ENCODE measurements at places on chromosomes 7 and 10. TPM values are rescaled to one million over a fixed set of nuclear protein-coding genes. Genes with fewer than 3 reads are reported as not detected.

GRCh38 chr7:134504660-134505164 is 22.7 kb upstream of the AKR1B10 start:
- DNase-seq = no peak

- DNase-seq = peak; percentile 23
Observed at GRCh38 chr7:98418636-98419315, 17.9 kb upstream of the BAIAP2L1 start.

- no peak for DNase-seq
Observed at GRCh38 chr7:138727336-138728099, 26.4 kb upstream of the SVOPL start.

GRCh38 chr10:65950075-65950474 is 975.8 kb upstream of the LRRTM3 start:
- DNase-seq = no peak

- no peak for DNase-seq
Observed at GRCh38 chr7:102925976-102926782, 13.4 kb downstream of the LRRC17 start.

DNA sequence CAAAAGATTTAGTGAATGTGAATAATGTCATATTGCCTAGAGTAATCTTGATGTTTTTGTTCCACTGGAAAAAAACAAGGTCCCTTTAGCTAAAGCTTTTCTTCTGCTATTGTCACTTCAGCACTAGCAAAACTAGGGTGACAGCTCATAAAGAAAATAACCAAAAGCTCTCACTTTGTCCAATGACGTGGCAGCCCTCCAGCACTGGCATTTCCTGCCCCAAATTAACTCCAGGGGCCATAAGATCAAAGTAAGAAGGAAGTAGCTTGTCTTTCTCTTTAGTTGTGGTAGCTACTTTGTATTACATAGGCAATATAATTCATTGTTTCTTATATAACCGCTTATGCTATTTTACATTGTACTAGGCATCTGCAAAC is 47.3 kb downstream of the LRRN3 start:
- DNase-seq = peak; percentile 78

- DNase-seq = no peak
Observed at GRCh38 chr10:33386926-33387325, 52.5 kb upstream of the NRP1 start.

- no peak for DNase-seq
Observed at GRCh38 chr10:4151466-4151865, 366.5 kb upstream of the KLF6 start.

- no peak for DNase-seq
Observed at GRCh38 chr7:80482950-80483349, 28.9 kb downstream of the GNAT3 start.

DNA sequence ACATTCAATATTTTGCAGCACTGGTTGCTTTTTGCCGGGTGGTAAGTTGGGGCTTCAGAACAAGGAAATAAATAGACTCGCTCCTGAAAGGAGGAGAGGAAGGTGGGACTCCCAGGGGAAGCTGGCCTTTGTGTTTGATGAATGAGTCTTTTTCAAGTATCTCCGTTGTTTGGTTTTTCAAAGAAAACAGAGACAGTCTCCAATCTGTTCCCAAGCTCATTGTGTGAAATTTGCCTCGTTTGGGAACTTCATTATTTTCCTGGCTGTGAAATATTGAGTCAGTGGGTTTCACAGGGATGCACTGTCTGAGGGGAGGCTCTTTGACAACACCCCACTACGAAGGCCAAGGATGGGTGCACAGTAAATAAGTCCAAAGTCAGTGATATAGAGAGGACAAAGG is 38.7 kb upstream of the KIAA1217 start:
- no peak for DNase-seq

GRCh38 chr10:6101181-6101580 is 12.3 kb downstream of the RBM17 start:
- no peak for DNase-seq

DNA sequence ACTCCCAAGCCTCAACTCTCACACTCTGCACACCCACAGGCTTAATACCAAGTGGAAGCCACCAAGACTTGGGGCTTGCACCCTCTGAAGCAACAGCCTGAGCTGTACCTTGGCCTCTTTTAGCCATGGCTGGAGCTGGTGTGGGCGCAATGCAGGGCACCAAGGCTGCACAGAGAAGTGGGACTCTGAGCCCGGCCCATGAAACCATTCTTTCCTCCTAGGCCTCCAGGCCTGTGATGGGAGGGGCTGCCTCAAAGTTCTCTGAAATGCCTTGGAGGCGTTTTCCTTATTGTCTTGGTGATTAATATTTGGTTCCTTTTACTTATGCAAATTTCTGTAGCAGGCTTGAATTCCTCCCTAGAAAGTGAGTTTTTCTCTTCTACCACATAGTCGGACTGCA is 276.6 kb downstream of the PAXIP1 start:
- no peak for DNase-seq

- DNase-seq = no peak
Observed at GRCh38 chr7:44801890-44802289, 5.4 kb downstream of the PPIA start.

GRCh38 chr7:136326045-136326609 is 349.0 kb upstream of the MTPN start:
- DNase-seq = no peak

GRCh38 chr7:159083001-159083697 is 61.5 kb downstream of the VIPR2 start:
- no peak for DNase-seq

DNA sequence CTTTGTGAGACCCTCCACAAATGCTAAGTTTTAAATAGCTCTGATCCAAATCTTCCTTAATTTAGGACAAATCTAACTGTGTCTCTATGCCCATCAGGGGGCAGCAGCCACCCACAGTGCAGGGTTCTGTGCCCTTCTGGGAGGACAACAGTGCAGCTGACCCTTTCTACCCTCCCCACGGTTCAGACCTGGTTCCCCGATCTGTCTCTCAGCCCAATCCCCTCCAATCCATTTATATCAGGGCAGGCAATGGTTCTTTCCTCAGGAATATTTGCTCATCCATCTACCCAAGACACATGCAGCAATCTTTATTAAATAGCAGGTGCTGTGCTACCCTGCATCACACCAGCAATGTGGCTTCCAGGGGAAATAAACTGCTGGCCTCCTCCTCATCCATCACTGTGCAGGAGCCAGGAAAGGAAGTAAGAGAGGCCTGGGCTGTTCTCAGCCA is 4.0 kb upstream of the RBM28 start:
- DNase-seq = peak; percentile 58

GRCh38 chr10:48490571-48490940 is 114.3 kb downstream of the ARHGAP22 start:
- no peak for DNase-seq

DNA sequence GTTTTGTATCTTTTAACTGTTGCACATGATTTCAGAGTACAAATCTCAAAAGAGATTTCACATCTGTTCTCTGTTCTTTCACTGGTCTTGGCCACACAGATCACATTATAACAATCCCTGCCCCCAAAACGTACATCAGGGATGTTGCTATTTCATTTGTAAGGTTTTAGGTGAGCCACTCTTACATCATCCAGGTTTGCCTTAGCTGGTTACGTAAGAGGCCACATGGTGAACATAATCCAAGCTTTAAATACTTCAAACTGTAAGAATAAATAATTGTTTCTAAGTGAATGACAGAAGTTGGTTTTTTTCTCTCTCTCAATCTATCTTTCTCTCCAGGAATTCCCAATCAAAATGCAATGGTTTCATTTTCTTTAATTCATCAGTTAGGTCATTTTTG is 245.9 kb upstream of the HGF start:
- DNase-seq = no peak

DNA sequence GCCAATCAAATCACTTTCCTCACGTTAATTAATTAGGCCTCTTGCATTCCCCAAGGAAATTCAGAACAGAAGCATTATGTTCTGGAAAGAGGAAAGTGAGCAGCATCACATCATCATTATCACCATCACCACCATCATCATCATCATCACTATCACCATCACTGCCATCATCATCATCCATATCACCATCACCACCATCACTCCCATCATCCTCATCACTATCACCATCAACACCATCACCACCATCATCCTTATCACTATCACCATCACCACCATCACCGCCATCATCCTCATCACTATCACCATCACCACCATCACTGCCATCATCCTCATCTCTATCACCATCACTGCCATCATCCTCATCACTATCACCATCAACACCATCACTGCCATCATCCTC is 31.4 kb upstream of the PLXNA4 start:
- DNase-seq = no peak

GRCh38 chr7:106858618-106859532 is 6.2 kb upstream of the PIK3CG start:
- no peak for DNase-seq

- DNase-seq = no peak
Observed at GRCh38 chr7:37709631-37710509, 26.3 kb downstream of the GPR141 start.

- no peak for DNase-seq
Observed at GRCh38 chr7:95859429-95859828, 87.1 kb downstream of the DYNC1I1 start.

DNA sequence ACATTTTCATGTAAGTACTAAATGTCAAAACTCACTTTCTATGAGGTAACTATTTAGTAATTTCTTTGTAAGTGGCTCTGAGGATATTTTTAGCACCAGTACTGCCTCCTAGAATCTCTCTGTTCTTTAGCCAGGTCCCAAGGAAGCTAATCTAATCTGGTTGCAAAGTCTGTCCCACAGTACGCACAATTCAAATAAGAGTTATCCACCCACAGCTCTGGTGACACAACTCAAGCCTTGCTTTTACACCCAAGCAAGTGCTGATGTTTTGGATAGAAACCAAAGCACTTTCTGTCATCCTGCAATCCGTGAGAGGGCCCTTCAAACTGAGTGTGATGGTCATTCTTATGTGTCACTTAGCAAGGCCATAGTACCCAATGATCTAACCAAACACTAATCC is 14.5 kb downstream of the GIMAP5 start:
- DNase-seq = no peak

GRCh38 chr7:64541438-64542359 is 21.2 kb downstream of the ZNF680 start:
- DNase-seq = no peak

GRCh38 chr7:30841025-30841735 is 70.0 kb downstream of the MINDY4 start:
- no peak for DNase-seq

DNA sequence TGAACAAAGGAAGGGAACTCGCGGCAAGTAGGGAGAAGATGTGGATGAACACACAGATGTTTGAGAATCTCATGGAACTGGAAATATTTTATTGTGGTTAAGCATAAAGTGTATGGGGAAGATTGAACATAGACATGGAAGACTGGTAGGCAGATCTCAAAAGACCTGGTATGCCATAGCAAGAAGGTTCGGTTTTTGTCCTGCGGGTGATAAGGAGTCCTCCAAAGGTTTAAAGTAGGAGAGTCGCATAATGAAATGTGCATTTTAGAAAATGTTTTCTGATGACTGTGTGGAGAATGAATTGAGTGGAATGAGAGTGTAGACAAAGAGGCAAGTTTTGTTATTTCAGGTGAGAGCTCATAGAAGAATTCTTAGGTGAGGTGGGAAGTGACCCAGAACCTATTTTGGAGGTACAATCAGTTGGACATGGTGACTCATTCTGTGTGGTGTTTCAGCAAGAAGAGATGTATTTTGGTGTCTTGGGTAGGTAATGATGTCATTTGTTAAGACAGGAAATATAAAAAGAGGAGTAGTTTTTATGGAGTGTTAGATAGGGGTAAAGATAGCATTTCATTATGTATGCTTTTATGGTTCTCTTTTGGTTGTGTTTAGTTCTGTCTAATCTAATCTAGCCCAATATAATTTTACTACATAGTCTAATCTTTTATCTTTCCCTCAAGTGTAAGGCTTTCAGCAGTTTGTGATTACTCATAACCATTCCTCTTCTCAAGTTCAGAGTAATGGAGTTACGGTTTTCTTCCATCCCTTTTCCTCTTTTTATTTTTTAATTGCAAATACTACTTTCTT is 239.2 kb downstream of the EXOC4 start:
- DNase-seq = no peak

DNA sequence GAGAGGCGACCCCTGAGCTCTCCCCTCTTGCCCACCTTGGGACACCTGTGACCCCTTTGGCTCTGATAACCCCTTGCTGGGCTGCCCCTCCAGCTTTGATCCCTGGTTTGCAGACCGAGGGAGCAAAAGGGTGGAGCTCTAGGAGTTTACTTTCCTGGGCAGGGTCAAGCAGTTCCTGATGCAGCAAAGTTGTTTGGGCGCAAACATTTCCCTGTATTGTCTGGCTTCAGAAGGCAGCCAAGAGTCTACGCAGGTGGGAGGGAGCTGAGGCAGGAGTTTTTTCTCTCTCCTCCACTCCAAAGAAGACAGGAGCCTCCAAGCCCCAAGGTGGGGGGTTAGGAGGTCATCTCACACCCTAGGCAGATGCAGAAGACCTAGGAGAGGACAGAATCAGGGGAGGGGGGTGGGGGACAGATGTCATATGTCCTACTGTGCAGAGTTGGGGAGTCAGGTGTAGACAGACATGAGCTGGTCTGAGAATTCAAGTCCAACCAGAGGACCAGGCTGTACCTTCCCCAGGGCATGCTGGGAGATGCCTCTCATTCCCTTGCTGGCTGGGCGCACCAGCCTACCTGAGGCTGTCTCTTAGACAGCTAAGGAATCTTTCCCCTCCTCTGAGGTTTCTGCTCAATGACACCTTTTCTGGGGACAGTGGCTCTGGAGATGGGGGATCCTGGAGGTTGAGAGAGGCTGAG is 20.5 kb downstream of the TMEM270 start:
- no peak for DNase-seq

DNA sequence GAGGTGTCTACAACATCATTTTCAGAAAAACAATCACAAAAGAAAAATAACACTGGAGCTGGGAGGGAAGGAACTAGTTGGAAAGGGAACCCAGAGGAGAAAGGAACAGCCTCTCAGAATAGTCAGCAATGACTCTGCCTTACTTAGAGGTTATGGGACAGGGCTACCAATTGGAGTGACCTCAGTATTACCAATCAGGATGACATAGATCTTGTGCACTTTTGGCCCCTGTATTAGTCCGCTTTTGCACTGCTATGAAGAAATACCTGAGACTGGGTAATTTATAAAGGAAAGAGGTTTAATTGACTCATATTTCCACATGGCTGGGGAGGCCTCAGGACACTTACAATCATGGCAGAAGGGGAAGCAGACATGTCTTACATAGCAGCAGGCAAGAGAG is 99.7 kb upstream of the SDK1 start:
- no peak for DNase-seq

GRCh38 chr10:31129271-31129670 is 97.6 kb upstream of the ZNF438 start:
- DNase-seq = no peak

GRCh38 chr10:107727767-107728317 is 563.3 kb upstream of the SORCS1 start:
- DNase-seq = no peak

Gene AQP1
- total RNA-seq = not detected

Gene MACC1
- 0.55 TPM for total RNA-seq

Gene KCP
- 0.21 TPM for total RNA-seq

Gene PIK3AP1
- total RNA-seq = 6.2 TPM

Gene SLC16A9
- total RNA-seq = 0.08 TPM

Gene CNPY4
- total RNA-seq = 32.4 TPM

Gene CDC14C
- not detected for total RNA-seq

Gene VWDE
- total RNA-seq = 4.4 TPM

Gene ADAM8
- 75.5 TPM for total RNA-seq

Gene NME8
- not detected for total RNA-seq

Gene TSPAN13
- total RNA-seq = 0.81 TPM

Gene TSPAN33
- 2.8 TPM for total RNA-seq

Measured in activated CD8-positive, alpha-beta T cell treated with anti-CD3 and anti-CD28 coated beads, Interleukin-2, amount 10 ng/mL, durations not matched to agents 7 days and 5 days (primary cell).